Frontal cortex (tissue), 4 donors: ENCODE measurements at places on chromosomes 11 and 22.

DNA sequence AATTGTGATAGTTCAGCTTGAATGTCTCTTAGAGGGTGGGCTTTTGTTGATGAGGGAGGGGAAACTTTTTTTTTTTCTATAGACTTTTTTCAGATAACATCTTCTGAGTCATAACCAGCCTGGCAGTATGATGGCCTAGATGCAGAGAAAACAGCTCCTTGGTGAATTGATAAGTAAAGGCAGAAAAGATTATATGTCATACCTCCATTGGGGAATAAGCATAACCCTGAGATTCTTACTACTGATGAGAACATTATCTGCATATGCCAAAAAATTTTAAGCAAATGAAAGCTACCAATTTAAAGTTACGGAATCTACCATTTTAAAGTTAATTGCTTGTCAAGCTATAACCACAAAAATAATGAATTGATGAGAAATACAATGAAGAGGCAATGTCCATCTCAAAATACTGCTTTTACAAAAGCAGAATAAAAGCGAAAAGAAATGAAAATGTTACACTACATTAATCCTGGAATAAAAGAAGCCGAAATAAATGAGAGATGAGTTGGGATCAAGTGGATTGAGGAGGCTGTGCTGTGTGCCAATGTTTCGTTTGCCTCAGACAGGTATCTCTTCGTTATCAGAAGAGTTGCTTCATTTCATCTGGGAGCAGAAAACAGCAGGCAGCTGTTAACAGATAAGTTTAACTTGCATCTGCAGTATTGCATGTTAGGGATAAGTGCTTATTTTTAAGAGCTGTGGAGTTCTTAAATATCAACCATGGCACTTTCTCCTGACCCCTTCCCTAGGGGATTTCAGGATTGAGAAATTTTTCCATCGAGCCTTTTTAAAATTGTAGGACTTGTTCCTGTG, 3.9 kb downstream of the MALAT1 start:
- DNase-seq = no peak

- no peak for DNase-seq
These were observed 4.4 kb downstream of the MTMR2 start for GRCh38 chr11:95919514-95919913.

- DNase-seq = no peak
These were observed 11.0 kb upstream of the PTPN5 start for GRCh38 chr11:18802381-18803257.

GRCh38 chr11:116294630-116295029, 478.2 kb downstream of the BUD13 start:
- DNase-seq = no peak

- DNase-seq = no peak
These were observed 26.7 kb upstream of the RASL10A start for GRCh38 chr22:29342177-29342576.

- DNase-seq = no peak
These were observed 1.2 kb downstream of the CSRP3 start for GRCh38 chr11:19200410-19201201.

GRCh38 chr11:67666303-67666645, 8.1 kb downstream of the ALDH3B2 start:
- no peak for DNase-seq

DNA sequence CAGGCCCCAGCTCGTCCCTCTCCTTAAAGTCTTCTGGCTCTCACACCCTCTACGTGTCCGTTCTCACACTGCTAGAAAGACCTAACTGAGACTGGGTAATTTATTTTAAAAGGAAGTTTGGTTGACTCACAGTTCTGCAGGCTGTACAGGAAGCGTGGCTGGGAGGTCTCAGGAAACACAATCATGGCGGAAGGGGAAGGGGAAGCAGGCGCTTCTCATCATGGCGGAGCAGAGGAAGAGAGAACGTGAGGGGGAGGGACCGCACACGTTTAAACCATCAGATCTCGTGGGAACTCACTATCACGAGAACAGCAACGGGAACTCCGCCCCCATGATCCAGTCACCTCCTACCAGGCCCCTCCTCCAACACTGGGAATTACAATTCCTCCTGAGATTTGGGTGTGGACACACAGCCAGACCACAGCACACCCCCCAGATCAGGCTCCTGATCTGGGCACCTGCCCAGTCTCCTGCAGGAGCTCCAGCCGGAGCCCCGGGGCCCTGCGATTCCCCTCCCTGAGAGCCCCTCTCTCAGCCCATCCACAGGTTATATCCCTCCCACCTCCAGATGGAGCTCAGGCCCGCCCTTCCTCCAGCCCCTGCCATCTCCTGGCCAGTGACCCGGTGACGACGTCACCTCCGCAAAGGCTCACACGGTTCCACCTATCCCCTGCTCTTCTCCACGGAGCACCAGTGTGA, 170.2 kb downstream of the BRD1 start:
- DNase-seq = no peak

DNA sequence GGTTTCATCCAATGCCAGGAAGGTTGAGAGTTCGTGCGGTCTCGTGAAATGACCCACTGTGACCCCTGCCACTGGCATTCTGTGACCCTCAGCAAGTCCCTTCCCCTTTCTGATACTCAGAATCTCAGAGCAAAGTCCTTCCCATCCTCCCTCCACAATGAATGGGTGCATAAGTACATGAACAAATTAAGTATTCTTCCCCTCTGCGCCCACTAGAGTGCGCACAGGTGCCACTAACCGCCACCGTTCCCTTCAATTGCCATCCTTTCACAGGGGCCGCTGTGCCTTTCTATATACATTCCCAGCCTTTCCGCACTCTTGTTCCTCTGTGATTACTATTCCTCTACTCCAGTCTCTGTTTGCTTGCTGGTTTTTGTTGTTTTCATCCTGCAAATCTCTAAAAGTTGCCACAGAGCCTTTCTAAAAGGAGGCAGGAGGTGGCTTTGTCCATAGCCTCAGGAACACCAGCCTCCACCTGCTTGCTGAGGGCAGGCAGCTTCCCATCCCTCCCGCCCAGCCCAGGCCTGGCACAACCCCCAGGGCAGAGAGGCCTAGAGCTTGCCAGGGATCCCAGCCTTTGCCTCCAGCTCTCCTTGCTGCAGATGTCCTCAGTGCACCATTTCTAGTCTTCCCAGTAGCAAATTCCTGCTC, 6.7 kb upstream of the AP1B1 start:
- DNase-seq = peak; percentile 36

DNA sequence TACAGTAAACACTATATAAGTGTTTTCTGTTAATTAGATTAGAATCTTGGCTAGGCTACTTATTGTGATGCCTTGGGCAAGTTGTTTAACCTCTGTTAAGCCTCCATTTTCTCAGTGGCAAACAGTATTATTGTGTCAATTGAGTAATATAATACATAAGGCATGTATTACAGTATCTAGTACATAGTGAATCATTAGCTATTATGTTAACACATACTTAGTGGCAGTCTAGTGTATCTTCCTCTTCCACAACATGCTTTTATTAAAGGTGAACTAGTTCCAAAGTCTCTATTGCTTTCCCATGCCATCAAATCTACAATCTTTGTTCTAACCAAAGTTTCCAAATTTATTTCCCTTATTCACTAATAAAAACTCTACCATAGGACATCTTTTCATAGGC, 200.9 kb downstream of the SOX6 start:
- no peak for DNase-seq

DNA sequence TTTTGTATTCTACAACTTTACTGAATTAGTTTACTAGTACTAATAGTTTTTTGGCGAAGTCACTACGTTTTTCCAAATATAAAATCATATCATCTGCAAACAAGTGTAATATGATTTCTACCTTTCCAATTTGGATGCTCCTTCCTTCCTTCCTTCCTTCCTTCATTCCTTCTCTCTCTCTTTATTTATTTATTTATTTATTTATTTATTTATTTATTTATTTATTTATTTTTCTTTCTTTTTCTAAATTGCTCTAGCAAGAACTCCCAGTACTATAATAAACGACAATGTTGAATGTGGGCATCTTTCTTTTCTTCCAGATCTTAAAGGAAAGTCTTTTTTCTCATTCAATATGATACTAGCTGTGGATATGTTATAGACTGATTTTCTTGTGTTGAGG, 656.0 kb upstream of the LUZP2 start:
- DNase-seq = no peak

DNA sequence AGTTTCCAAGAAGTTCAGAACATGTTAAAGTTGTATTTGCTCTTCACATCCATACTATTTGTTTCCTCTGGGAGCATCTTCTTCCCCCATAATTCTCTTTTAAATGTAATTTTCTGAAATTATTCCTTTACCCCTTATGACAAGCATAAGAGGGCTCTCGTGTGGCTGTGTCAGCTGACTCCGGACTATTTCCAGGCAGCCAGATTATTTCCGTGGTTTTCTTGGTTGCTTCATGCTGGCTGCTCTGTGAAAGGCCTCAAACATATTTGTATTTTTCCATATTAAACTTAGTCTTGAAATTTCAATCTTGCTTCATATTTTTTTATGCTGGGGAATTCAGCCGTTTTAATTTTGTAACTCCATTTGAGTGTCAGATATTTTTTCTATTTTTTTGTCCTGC, 2.8 kb upstream of the MMP1 start:
- no peak for DNase-seq

DNA sequence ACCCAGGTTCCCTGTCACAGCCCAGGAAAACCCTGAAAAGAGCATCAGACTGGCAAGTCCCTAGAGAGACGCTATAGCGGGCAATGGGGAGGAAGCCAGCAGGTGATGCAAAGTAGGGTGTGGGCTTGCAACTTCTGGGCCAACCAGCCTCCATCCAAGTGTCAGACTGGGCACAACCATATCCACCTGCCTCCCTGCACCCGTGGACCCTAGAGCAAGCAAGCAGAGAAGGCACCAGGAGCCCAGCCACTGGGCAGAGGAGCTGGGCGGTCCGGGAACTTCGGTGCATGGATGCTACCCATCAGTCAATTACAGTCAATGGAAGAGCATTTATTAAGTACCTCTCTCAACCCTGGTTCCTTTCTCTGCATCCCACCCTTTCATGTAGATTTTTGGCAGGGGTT, 2.8 kb downstream of the NECTIN1 start:
- no peak for DNase-seq

GRCh38 chr22:28075358-28075981, 156.4 kb upstream of the PITPNB start:
- peak; percentile 24 for DNase-seq

- DNase-seq = no peak
These were observed 53.4 kb upstream of the IGLL5 start for GRCh38 chr22:22834204-22834603.

- DNase-seq = no peak
These were observed 39.9 kb upstream of the NUP160 start for GRCh38 chr11:47887910-47888569.

DNA sequence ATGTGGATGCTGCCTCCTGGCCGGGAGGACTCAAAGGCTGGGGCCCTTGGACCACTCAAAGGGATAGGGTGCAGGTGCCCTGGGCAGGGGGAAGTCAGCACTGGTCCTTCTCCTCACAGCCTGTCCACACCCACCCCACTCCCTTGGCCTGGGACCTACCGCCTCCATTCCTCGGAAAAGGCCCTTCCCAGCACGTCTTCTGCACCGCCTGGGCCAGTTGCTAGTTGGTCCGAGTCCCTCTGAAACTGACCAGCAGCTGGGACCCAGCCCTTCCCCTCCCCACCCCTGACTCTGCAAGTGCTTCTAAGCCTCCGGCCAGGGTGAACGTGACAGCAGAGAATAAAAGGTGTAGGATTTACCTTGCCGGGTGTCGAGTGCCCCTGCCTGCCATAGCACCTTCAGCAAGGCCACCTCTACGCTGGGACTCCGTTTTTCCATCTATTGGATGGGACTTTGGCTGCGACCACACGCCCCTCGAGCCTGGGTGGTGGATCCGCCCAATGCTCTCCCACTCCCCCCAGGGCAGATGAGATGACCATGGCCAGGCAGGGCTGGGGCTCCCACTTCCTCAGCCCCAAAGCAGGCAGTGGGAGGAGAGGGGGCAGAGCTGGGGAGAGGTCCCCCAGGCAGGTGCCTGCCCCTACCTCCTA, 37.3 kb downstream of the OSBPL5 start:
- no peak for DNase-seq

- DNase-seq = no peak
These were observed 189.8 kb downstream of the SOX6 start for GRCh38 chr11:16166571-16166970.

- DNase-seq = no peak
These were observed 600 bp downstream of the FCHSD2 start for GRCh38 chr11:73141309-73142127.

- DNase-seq = no peak
These were observed 929.9 kb downstream of the NTM start for GRCh38 chr11:132300283-132300682.

DNA sequence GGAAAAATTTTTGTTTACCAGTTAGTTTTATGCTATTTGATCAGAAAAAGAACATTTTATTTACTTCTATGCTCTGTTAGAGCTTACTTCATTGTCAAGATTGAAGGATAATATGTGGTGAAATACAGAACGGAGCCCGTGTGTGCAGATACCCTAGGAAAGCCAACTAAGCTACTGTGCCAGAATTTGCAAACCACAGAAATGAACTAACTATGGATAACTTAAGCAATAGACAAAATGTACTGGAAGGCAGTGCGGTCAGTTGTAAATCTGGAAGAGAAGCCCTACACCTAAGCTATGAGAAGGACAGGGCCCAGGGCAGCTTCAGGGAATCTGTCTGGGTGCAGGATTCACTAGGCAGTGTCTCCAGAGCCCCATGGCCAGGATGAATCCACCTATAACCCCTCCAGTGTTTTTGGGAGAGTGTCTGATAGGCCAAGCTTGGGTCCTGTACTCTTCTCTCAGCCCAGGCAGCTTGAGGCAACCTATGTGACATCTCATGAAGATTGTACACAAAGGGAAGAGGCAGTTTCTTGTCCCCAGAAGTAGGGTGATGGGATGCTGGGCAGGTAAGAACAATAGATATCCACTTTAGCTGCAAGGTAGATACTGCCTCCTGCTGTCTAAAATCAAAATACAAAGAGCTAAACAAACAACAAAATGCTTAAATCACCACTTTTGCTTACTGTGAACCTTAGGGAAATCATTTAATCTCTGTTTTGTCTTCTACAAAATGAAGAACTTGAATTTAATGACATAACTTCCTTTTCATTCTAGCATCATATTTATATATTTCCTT, 12.1 kb downstream of the MMP7 start:
- no peak for DNase-seq

- DNase-seq = no peak
These were observed 926.3 kb downstream of the BRD1 start for GRCh38 chr22:48901324-48901723.

DNA sequence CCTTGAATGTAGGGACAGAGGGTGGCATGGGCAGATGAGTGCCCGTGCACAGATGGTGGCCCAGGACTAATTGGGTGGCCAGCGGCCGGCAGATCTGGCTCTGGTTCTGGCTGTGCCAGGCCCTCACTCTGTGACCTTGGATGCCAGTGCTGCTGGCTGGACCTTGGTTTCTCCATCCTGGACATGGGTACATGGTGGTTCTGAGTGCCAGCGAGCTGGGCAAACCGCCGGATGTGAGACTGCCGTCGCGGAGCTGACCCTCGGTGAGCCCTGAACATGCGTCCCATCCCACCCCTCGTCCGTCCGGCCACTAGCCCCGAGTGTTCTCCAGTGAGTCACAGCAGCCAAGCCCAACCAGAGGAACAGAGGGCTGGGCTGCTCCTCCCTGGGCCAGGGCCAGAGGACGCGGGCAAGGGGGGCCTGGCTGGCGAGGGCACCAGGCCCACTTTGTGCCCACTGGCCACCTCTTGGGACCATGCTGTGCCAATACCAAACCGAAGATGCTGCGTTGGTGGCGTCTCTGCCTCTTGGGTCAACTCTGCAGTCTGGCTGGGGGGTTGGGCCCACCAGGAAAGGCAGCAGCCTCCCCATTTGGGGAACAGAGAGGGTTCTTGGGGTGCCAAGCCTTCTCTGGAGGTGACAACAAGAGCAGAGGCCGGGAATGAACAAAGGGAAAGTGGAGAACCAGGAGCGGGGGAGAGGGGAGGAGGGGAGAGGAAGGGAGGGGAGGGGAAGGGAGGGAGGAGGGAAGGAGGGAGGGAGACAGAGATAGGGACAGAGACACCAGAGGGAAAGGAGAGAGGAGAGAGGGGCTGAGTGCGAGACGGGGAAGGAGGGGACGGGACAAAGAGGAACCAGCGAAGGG, 10.7 kb downstream of the LSP1 start:
- peak; percentile 61 for DNase-seq
